ENCODE measurements at places on chromosomes 13 and 19.

DNA sequence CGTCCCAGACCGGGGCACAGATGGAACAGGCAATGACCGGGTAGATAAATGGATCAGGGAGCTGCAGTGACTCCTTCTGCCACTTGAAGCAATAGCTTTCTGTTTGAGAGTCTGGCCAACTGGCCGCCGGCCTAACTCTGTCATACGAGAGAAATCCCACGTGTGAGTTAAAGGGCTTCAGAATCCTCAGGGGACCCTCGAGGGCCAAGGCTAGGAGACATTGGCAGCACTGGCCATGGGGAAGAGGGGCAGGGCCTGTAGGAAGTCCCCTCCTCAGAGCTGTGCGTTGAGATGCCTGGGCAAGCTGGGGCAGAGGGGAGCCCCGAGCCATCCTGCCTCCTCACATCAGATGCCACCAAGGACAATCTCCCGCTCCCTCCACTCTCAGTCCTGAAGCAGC is 51.6 kb downstream of the KLF2 start:
- DNase-seq = no peak

- DNase-seq = peak; percentile 43
These were observed 90.5 kb downstream of the STARD13 start for GRCh38 chr13:33194820-33195692.

DNA sequence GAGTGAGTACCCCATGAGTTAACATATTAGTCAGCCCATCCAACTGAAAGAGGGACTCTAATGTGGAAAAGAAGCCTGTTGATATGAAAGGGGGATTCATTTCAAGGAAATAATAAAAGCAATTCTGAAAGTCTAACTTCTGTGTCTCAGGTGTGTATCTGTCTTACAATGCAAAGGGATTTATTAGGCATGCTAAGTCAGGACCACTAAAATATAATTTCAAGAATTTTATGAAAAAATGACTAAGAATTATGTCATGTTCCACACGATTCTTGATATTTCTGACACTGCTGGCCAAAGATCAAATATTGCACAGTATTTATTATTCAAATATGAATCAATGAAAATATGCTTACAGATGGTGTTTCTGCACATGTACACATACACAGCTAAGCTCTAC is 130.8 kb downstream of the KLF12 start:
- DNase-seq = no peak

GRCh38 chr19:49499030-49499670 is 2.9 kb downstream of the RPS11 start:
- DNase-seq = no peak

DNA sequence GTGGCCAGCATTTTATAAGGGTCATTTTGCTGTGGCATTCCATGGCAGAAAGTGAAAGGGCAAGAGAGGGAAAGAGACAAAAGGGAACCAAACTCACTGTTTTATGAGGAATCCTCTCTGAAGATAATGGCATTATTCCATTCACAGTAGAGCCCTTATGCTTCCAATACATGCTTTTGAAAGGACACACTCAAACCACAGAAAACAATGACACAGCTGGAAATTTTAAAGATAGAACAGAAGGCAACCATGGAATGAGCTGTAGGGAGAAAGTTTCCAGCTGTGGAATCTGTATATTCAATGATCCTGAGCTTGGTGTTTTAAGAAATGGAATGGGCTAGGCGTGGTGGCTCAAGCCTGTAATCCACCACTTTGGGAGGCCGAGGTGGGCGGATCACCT is 677.4 kb downstream of the SLITRK1 start:
- DNase-seq = no peak

DNA sequence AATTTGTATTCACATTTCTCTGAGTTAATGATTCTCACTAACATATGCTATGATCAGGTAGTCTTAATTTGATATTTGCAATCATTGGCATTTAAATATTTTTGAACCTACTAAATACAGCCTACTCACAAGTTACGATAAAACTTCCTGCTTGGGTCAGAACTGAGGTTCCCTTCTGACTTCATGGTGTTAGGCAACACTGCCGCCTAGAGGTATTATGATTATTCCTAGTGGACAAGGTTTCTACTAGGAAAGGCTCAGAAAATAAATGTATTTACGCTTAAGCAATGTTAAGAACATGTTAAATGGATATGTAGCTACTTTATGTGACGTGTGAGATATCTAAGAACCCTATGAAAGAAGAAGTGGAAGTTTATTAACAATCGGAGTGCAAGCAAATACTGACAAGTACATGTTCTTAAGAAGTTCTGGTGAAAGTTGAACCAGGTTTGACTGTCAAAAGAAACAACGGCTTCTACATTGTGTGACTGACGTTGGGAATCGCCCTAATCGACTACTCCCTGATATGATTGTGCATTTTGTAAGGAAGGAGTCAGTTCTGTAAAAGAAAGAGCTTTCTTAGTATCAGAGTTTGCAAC is 1395.8 kb downstream of the SLITRK5 start:
- peak; percentile 72 for DNase-seq

All from NCI-H2081 (cell line).